ENCODE measurements at places on chromosomes 2 and 18. TPM values are rescaled to one million over a fixed set of nuclear protein-coding genes. Genes with fewer than 3 reads are reported as not detected.

DNA sequence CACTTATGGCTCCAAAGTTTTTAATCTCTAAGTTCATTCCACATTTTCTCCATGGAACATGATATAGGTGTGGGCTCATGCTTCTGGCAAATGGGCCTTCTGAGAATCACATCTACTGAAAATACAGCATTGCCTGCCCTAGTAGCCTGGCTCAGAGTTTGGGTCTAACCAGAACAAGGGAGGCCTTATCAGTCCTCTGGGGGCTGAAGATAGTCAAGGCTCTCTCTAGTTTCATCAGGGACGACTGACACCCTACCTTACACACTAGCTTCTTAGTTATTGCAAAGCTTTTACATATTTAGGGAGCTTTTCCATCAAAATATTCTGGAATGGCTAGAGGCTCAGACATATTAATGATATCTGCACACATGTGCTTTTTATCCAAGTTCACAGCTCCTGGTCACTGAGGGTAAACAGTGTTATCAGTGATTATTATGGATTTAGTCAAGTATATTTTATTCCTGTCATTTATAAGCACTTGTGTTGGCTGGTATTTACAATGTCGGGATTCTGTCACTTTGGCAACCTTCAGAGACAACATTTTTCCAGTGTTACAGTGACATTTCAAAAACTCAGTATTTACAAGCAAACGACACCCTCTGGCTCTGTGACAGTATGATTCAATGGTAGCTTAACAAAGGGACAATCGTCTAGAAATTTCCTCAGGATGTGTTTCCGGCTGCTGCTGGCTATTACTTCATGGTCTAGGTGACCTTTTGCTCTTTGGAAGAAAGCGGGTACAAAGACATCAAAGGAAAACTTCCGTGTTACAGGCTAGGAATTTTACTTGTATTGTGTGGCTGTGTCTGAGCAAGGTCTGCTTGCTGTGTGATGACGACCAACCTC is 200.6 kb downstream of the TCF4 start:
- DNase-seq, result no peak

GRCh38 chr2:113887009-113887792 is 2.7 kb upstream of the ACTR3 start:
- no peak for DNase-seq

Gene CFAP65
- total RNA-seq, result 0.93 TPM

GRCh38 chr2:192604295-192604694 is 409.6 kb upstream of the TMEFF2 start:
- DNase-seq, result no peak

DNA sequence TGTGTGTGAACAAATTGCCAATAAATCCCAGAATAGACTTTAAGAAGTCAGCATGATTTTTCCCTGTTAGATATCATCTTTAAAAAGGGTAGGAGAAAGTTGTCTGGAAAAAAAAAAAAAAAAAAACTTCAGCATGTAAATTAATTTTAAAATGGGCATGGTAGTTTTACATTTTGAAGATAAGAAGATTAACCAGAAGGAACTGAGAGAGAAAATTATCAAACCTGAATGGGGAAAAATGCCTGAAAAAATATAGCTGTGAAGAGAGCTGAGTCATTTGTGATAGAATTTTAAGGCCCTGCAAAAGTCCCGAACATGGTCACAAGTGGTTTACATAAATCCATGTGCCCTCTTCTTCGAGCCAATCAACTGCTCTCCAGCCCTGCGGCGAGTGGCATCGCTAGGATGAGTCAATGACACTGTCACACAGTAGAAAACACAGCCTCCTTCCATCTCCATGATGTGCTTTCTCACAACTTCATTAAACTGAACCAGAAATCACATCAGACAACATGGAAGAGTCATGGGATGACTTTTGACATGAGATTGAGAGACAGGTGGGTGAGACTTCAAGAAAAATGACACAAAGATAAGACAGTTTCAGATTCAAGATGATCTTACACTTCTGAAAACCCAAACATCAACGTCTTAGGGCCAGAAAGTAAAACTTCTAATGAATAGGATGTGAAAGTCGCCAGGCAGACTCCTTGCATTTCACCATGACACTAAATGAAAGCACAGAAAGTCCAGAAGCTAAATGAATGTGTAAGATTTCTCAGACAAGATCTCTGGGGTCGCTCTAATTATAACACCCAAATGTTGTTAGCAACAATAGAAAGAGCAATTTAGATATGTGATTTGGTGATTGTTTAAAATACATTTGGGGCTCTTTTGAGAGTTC is 273.0 kb upstream of the ID2 start:
- no peak for DNase-seq

Gene PLCL1
- 0.32 TPM for total RNA-seq

DNA sequence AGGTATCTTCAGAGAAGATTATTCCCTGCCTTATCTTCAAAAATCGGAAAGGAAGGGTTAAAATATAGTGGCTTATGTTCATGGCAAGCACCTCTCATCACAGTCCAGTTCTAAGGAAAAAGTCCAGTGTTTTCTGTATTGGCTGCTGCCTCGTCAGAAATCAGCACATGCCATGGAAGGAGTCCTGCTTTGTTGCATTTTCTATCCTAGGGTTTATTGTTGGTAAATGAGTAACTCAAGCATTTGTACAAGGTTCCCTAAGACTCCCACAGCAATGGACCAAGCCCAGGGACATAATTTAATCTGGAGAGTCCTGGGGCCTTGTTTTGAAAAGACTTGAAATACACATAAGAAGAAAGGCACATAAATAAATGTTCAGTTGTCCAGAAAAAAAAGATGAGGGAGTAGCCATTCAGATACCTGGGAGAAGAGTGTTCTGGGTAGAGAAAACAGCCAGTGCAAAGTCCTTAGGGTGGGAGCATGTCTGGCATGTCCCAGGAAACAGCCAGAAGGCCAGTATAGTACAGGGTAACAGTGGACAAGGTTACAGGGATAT is 26.4 kb downstream of the NBEAL1 start:
- DNase-seq, result no peak

- no peak for DNase-seq
Measured at GRCh38 chr18:22391407-22392345, 26.0 kb downstream of the CTAGE1 start.

Gene UGT1A5
- total RNA-seq, result not detected

DNA sequence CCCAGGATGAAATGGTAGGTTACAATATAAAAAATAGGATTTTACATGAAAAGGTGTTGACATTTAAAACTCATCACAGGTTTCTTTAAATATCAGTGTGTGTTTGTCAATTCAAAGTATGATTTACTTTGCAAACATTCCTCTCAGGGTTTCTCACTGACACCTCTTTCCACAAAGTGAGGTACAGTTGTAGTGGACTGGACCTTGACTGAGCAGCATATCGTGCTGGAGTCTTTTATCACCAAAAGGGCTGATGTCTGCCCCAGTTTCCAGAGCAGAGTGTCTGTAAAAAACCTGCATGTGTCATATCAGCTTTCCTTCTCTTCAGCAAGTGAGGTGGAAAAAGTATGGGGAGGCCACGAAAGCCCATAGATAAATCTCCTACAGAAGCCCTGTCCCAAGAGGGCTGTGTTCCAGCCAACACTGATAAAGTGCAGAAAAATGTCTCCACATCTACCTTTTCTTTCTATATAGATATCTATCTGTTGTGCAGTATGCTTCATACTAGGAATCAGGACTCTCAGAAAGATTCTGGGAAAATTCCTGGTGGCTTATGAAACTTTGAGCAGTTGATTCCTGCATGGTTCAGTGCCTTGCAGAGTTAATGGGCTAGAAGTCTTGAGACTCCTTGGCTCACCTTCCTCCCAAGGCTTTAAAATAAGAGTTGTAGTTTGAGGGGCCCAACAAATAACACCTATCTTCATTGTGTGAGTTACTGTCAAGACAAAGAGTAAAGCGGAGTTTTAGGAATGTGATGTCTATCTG is 6.9 kb downstream of the ACYP2 start:
- DNase-seq, result no peak

DNA sequence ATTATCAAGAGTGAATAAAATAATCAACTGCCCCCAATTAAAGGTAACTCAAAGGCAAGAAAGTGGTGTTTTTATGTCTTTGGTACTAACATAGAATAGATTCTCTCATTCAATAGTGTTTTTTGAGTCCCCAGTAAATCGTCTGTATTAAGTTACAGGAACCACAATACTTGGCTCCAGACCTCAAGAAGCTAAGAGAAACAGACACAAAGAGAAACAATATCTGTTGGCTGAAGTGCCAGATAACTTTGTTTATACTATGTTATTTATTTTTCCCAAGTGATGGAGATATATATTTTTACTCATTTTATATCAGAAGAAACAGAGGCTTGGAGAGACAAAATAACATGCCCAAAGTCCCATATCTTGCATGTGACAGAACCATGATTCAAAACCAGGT is 201.7 kb upstream of the HNRNPA3 start:
- DNase-seq, result no peak

Gene CHCHD5
- 29.4 TPM for total RNA-seq

GRCh38 chr2:188819011-188819410 is 155.2 kb upstream of the COL3A1 start:
- no peak for DNase-seq

GRCh38 chr18:64851726-64852125 is 702.8 kb upstream of the LINC00305 start:
- DNase-seq, result no peak

DNA sequence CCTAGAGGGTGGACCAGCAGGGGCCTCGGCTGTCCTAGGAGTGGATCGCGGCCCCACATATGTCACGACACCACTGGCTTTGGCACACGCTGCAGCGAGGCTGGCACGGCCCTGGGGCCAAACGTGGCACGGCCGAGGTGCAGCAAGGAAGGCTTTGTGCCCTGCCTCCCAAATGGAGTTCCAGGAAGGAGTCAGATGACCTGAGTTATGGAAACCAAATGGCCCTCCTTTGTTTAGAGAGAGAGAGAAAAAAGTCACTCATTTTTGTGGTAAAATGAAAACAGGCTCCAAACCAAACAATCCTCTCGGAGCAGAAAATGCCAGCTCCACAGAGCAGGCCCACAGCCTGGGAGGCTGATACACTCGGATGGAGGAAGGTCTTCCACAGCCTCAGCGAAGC is 105.6 kb downstream of the ANTXR1 start:
- no peak for DNase-seq

DNA sequence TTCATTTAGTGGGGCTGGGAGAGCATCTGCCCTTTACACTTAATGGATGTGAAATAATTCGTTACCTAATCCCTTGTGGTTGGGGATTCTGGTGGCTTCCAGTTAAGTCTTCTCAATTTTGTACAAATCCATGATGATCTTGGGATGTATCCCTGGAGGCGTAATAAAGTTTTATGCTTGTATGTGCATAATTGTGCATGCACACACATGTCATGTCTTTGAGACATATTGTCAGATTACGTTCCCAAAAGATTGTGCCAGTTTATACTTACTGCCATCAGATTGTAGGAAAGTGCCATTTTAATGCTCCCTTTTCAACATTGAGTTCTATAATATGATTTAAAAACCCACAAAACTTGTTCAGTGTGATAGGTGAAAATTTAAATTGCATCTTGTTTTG is 60.8 kb downstream of the CHRNA1 start:
- DNase-seq, result no peak

DNA sequence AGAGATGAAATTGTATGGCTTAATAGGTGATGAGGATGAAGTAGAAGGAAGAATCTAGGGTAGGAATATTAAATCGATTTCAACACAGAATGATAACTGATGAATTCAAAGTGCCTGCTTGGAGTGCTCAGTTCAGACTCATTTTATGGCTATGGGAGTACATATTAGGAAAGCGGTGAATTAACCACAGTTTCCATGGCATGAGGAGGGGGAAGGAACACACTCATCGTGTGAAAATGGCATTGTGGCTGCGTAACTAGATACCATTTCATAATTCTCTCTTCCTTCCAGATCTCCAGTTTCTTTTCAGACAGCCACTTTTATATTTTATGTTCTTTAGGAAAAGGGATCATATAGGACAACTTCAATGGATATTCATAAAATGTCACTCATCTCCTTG is 232.3 kb upstream of the KCNJ3 start:
- DNase-seq, result no peak

DNA sequence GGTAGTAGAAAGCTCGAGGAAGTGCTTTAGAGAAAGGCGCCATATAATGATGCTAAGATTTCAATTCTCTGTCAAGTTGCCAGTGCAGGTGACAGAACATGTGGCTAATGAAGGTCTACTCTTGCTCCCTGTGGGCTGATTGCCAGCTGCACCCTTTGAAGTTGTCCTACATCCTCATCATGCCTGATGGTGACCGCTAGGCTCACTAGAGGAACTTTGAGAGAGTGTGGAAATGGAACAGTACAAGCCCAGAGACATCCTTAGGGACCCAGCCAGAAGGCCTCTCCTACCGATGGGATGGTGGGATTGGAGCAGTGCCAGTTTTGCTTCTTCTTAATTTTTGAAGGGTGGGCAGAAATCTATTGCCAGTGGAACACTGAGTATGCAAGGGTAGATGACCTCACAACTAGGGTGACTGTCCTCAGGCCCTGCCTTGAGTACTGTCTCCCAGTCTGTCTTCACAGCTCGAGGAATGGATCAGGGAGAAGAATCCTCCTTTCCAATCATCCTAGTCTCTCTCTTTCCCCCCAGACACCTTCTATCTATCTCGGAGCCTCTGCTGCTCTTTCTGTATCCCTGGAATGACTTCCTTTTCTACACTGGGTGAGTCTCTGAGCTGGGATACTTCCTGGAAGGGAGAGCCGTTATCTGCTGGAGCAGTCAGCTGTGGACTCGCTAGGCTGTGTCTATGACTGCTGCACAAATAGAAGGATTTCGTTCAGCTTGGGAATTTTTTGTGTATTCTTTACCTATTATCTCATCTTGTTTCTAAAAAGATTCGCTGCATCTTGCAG is 33.5 kb downstream of the LGALSL start:
- no peak for DNase-seq

Gene TANC1
- 13.2 TPM for total RNA-seq

Gene ITGA6
- total RNA-seq, result 37.7 TPM

DNA sequence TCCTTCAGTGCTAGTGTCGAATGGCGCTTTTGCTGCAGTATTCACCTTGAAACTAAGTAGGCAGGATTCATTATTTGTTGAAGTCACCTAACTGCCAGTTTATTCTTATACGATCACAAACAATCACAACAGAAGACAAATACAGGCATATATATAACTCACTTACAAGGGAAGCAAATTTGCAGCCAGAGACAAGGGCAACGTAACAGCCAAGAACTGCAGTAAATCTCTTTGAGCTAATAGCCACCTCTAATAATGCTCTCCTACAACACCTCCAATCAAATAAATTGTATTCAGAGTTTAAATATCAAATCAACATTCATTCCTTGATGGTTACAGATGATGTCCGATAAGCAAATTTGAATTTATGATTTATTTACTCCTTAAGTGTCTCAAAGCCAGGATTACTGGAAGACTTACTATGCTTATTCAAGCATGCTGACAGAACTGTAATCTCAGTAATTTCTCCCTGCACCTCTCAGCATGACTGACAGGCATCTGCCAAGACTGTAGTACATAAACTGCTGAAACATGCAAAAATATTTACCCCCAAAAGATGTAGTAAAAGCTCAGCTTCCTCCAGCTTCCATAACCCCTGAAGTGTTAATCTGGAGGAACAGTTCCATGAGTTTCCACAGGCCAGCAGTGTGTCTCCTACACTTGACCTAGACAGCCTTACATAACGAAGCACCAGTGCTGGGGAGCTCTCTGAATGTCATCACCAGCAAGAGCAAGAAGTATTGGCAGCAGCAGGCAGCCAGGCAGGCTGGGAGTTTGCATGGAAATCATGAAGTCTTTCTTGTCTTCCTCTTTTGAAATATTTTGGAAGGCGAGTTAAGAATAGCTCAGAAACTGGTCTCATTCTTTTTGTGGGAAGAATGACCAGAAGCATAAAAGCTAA is 20.9 kb upstream of the SCN1A start:
- DNase-seq, result no peak

All from neural crest cell (in vitro differentiated cells).